Esophagus squamous epithelium (tissue), 5 donors: ENCODE measurements at places on chromosomes 6 and 20. TPM values are rescaled to one million over a fixed set of nuclear protein-coding genes. Genes with fewer than 3 reads are reported as not detected.

- H3K27me3 ChIP-seq: no peaks in the 10 kb centered on the region
- DNase-seq: no peak
These were observed 1.7 kb downstream of the CDK19 start for GRCh38 chr6:110813338-110814101.

DNA sequence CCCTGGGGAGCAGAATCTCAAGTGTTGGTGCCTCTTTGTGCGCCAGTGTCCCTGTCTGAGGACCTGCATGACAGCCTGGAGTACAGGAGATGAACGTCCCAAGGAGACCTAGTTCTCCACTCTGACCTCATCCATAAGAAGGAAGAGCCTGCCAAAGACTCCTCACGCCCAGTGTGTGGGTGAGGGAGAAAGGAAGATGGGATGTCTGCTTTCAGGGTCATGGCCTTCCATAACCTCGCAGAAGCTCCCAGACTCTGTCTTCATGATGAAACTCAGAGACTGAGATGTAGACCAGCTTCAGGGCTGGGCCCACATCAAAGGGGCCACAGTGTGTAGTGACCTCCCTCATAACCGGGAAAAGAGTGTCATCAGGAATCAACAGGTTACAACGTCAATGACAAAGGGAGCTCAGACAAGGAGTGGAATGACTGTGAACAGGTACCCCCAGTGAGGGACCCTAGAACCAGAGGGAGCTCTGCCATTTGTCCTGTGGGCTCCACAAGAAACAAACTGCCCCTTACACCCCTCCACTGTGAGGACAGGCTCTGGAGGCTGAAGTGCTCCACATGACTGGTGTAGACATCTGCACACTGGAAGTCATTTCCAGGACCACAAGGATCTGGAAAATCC, 8.1 kb downstream of the HLA-DQB1 start:
- H3K4me3 ChIP-seq: no peak overlapping the region
- H3K27me3 ChIP-seq: no peaks in the 10 kb centered on the region
- no peaks in the 10 kb centered on the region for H3K36me3 ChIP-seq
- no peak overlapping the region for H3K27ac ChIP-seq
- no peaks in the 10 kb centered on the region for H3K4me1 ChIP-seq

DNA sequence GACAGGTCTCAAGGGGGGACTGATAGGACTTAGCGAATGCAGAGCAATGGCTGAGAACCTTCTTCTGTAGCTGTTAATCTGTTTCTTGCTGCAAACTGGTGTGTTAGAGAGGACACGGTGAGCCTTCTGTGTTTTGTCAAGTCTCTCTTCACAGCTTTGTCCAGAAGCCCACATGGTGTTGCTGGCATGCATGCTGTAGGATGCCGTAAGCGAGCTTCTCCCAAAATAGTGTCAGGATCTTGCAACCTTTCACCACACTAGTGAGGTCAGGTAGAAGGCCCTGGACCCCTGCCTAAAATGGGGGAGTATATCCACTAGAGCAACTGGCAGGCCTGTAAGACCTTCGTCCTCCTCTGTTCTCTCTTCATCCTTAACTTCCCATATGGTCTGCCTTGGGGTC, 51.9 kb upstream of the GLP1R start:
- no peaks in the 10 kb centered on the region for H3K27me3 ChIP-seq
- DNase-seq: no peak
- no peak overlapping the region for H3K4me3 ChIP-seq
- H3K27ac ChIP-seq: no peak overlapping the region
- no peaks in the 10 kb centered on the region for H3K36me3 ChIP-seq

DNA sequence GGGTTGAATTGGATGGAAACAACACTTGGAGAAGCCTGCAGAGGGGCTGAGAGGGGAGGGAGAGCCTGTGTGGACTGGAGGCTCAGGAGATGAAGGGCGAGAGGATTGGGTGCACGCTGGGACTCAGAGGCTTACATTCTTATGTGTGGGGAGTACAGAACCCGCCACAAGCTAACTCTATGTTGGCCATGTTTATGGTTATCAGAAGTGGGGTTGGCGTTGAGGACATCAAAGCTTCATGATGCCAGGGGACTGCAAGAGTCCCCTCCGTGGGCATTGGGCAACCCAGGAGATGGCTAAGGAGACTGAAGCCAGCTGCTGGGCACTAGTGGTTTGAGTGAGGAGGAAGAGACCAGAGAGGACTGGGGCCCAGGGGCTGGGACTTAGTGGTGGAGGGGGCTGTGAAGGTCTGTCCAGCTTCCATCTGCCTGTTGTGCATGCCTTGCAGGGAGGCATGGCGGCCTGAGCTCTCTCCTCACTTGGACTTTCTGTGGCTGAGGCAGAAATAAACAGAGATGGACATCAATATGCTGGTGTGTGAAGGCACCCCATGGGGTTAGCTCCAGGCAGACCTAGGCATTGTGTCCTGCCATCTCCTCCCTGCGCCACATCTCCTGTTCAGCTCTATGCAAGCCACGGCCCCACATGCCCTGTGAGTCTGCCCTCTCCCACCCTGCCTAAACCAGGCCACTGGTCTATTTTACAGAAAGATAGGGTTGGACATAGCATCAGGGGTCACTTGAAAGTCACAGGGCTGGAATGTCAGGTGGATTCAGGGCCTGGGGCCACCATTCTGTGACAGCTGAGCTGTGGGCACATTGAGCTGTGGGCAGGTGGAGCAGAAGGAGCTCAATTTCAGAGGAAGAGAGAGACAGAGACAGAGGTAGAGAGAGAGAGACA, 61.6 kb downstream of the PHACTR3 start:
- H3K27me3 ChIP-seq: peaks cover 21% of the 10 kb centered on the region
- H3K4me1 ChIP-seq: no peaks in the 10 kb centered on the region

DNA sequence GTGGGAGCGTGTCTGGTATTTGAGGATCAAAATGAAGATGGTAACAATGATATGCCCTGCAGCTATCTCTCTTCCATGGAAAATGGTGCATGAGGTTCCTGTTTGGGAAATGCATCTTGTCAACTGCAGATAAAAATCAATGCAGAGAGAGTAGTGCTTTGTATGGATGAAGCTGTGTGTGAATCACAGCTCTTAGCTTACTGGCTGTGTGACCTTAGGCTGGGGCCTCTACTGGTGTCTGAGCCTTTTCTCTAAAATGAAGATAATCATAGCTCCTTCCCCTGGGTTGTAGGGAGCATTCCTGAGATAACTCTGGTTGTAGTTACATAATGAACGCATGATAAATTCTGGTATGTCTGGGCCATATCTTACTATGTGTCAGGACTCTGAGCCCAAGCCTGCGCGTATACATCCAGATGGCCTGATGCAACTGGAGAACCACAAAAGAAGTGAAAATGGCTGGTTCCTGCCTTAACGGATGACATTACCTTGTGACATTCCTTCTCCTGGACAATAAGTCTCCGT, 19.6 kb downstream of the ANGPT4 start:
- no peaks in the 10 kb centered on the region for H3K4me1 ChIP-seq
- DNase-seq: no peak
- no peak overlapping the region for H3K27ac ChIP-seq
- H3K4me3 ChIP-seq: no peak overlapping the region
- no peaks in the 10 kb centered on the region for H3K36me3 ChIP-seq

DNA sequence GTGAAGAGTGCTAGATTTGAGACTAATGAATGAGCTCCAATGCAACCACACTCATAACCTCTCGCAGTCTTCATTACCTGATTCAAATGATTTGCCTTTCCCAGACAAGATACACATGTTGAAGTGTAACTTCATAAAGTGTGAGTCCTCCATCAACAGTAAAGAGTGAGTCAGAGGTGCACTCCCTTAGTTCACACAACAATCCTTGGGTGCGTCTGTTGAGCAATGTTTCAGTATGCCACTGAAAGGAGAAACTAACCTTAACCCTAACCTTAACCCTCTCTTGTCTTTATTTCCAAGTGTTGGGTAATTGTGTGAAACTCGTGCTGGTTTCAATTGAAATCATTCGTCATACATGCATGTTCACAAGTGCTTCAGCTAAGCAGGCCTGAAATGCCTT, 21.0 kb upstream of the RIN2 start:
- no peak overlapping the region for H3K4me3 ChIP-seq
- H3K27ac ChIP-seq: peak overlapping the region; percentile 90
- peaks cover 68% of the 10 kb centered on the region for H3K4me1 ChIP-seq
- no peaks in the 10 kb centered on the region for H3K36me3 ChIP-seq
- H3K27me3 ChIP-seq: no peaks in the 10 kb centered on the region

DNA sequence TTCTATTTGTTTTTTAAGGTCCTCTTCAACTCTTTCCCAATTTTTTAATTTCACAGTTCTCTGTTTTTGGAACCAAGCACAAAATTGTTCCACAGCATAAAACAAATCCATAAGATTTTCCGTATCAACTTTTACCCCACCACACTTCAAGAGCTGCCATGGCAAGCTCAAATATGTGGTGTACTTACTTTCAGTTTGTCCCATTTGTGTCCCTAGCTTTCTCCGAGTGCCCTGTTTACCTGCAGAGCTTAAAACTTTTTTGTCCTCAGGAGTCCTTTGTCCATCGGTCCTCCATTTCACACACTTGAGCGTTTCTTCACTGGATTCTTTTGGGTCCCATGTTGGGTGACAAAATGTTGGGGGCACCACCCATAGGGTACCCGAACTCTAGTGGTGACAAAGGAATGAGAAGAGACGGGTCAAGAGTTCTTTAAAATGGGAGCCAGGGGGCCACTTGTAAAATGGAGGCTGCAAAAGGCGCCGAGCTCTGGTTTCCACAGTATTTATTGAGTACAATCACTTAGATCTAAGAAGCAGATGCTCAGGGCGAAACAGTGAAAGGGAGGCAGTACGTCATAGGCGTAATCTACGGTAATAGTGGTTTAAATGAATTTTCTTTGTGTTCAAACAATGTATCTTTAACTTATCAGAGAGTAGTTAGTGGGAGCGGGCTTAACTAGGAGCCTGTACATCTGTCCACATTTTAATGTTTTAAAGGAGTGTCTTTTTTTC, 39.8 kb upstream of the SERINC1 start:
- no peaks in the 10 kb centered on the region for H3K4me1 ChIP-seq
- H3K27me3 ChIP-seq: no peaks in the 10 kb centered on the region

DNA sequence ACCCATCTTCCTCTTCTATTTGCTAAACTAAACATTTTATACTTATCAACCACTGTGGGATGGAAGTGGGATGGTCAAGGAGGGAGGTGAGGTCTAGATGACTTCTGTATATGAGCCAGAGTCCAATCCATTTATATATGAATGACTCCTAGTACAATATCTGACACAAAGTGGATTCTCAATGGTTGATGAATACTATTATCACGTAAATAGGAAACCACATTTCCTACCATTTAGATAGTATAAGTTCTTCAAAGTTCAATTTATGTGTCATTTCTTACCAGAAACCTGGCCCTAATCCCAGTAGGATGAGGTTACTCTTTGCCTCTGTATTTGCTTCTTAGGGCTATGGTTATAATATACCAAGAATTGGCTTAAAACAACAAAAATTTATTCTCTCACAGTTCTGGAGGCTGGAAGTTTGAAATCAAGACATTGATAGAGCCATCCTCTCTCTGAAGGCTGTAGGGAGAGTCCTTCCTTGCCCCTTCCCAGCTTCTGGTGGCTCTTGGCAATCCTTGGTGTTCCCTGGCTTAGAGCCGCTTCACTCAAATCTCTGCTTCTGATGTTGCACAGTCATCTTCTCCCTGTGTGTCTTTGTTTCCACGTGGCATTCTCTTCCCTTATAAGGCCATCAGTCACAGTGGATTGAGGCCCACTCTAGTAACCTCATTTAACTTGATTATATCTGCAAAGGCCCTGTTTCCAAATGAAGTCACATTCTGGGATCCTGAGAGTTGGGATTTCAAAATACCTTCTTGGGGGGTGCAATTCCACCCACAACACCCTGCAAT, 41.0 kb upstream of the RAB23 start:
- DNase-seq: no peak
- H3K27ac ChIP-seq: peak overlapping the region; percentile 87
- peaks cover 22% of the 10 kb centered on the region for H3K4me1 ChIP-seq
- H3K36me3 ChIP-seq: no peaks in the 10 kb centered on the region
- H3K27me3 ChIP-seq: no peaks in the 10 kb centered on the region

DNA sequence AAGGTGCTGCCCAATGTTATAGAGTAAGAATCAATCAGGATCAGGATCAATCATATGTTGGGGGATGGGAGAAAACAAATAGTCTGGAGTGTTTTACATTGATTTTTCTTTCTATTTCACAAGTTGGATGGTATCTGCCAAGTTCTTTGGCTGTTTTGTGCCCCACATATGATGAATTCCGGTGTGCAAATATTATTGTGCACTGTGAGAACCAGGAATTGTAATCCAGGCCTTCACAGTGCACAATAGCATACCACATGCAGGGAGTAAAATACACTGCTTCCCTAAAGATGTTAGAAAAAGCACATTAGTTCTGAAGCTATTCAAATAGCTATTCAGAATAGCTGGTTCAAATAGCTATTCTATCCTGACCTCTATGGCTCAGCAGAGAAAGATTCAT, 133.7 kb downstream of the LCA5 start:
- no peak for DNase-seq
- H3K36me3 ChIP-seq: no peaks in the 10 kb centered on the region
- H3K4me1 ChIP-seq: no peaks in the 10 kb centered on the region
- no peaks in the 10 kb centered on the region for H3K27me3 ChIP-seq

Gene ISM1
- total RNA-seq: 17.5 TPM

Gene HDGFL1
- total RNA-seq: not detected

Gene BMP6
- 2.9 TPM for total RNA-seq

Gene HRH3
- not detected for total RNA-seq

Gene TNFAIP3
- 21.7 TPM for total RNA-seq

Gene TMEM170B
- total RNA-seq: 1.7 TPM

Gene TSHZ2
- 4.7 TPM for total RNA-seq
